Colonic mucosa (tissue), 4 donors: ENCODE measurements at places on chromosomes 12 and 14. TPM values are rescaled to one million over a fixed set of nuclear protein-coding genes. Genes with fewer than 3 reads are reported as not detected.

Gene FGF6
- total RNA-seq, result not detected

DNA sequence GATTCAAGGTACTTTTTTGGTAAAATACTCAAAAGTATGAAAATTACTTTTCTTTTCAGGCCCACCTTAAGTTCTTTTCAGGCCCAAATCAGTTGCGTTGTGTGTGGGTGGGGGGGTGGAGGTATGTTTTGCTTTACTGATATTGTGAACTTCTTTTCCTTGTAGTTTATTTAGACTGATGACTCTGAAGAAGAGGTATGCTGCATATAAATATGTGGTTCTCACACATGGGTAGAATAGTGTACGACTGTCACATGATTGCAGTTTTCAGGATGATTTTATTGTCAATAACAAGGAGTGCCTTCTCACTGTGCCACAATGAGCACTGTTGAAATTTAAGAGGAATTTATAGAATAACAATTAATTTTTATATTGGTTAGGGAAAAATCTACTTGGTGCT, 166.6 kb upstream of the ATP2B1 start:
- DNase-seq, result no peak

DNA sequence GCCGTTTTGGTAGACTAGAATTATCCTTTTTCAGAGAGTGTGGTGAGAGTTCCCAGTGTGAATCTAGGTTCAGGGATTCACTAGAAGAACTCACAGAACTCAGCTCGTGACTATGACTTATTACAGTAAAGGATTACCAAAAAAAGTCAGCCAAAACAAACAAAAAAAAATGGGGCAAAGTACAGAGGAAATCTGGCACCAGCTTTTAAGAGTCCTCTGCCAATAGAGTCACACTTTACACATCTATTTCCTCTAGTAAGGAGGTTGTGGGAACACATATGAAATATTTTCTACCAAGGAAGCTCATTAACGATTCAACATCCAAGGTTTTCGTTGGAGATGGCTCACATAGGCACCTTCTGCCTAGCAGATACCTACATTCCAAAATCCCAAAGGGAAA, 28.2 kb downstream of the TSPAN19 start:
- DNase-seq, result no peak

- DNase-seq, result no peak
Observed at GRCh38 chr12:119578112-119578511, 15.5 kb upstream of the TMEM233 start.
